NCI-H226 (cell line): ENCODE measurements at places on chromosomes 12 and 14.

GRCh38 chr12:66304296-66304900, 2.1 kb downstream of the HELB start:
- no peak for DNase-seq

DNA sequence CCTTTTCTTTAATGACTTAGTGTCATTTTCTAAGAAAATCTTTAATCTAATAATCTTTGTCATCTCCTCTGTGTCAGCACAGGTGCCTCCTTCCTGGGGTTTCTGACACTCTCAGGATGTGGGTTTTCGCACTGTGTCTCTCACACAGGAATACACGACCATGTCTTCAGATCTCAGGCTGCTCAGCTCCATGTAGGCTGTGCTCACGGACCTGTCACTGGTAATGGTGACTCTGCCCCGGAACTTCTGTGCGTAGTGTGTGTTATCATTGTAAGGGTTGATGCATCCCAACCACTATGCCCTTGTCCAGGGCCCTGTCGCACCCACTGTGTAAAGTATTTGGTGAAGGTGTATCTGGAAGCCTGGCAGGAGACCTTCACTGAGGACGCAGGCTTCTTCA, 647.8 kb downstream of the TMEM121 start:
- DNase-seq: no peak

GRCh38 chr12:66956300-66956699, 277.4 kb upstream of the GRIP1 start:
- DNase-seq: no peak

GRCh38 chr14:104220215-104221070, 82.1 kb downstream of the KIF26A start:
- no peak for DNase-seq

DNA sequence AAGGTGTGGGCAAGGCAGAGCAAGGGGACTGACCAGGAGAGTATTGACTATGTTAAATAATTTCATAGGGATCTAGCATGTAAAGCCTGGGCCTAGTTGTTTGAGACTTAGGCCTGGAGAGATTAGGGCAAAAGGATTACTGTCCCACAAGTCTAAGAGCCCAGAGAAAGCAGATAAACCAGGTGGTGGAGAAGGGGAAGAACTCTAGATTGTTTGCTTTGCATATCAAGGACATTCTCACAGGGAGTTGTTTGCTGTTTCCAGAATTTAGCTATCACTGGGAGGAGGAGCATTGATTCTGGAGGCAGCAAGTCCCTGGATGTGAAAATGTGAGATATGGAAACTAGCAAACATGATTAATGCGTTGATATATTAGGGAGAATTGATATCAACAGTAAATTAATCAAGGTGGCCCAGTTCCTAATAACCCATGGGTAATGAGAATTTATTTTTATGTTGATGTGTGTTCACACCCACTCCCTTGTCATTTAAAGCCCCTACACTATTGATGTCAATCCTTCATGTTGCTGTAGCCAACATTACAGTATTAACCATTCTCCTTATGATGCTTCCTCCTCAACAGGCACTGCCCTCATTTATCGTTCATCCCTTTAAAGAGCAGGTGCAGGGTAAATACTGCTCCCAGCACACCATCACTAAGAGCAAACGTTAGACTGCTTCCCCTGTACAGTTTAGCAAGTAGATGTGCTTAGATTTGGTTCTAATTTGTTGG, 1666.7 kb upstream of the FLRT2 start:
- no peak for DNase-seq

DNA sequence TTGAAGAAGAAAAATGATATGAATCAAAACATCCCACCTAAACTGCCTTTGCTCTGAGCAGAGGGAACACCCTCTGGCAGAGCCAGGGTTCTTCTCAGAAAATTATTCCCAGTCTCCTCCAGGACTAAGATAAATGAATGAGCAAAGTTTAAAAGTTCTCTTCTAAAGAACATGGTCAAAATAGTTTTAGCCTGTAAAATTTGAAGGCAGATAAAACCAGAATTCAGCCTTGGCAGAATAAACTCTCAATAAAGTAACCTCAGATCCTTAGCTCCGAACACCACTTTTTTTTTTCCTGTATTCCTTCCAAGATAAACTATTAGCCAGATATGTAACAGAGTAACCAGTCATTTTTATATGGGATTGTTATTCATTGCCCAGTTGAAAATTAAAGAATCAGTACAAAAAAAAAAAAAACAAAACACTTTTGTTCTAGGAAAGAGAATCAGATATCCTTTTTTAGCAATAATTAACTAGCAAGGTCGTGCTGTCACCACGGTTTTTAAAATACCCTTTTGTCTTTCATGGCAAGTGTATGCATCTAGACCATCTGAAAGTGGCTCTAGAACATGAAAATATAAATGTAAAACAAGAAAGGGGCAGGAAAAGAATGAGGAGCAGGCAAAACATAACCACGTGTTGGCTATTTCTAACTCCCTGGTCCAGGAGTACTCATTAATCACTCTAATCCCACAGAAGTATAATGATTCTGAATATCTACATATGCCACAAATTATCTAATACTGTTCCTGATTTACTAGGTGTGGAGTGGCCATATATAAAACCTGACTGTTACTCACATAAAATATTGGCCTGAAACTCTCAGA, 60.8 kb downstream of the CAPZA3 start:
- no peak for DNase-seq

DNA sequence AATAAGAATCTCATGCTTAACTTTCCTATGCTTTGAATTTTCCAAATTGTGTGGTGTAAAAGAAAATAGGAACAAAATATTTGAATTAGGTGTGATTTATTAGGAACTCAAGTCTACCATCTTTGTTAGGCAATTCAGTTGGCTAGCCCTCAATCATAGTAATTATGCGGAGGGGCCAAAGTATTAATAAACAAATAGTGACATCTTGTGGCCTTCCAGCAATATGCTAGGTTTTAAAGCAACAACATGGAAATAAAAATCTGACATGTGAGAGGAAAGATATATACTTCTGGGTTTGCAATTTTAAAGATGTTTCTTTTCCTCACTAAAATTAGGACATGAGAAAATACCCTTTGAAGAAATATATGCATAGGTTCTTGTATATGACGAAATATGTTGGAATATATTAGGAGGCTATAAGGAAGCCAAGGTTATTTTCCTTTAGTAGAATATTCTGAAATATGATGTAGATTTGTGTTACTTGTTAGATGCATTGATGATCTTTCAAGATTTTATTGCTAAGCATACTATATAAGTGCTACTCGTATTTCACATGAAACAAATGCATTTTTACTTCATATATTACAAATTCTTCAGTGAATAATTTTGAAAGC, 200.4 kb downstream of the PTPRO start:
- DNase-seq: peak; percentile 34

- peak; percentile 41 for DNase-seq
Measured at GRCh38 chr12:62581288-62582064, 114.8 kb downstream of the MON2 start.

DNA sequence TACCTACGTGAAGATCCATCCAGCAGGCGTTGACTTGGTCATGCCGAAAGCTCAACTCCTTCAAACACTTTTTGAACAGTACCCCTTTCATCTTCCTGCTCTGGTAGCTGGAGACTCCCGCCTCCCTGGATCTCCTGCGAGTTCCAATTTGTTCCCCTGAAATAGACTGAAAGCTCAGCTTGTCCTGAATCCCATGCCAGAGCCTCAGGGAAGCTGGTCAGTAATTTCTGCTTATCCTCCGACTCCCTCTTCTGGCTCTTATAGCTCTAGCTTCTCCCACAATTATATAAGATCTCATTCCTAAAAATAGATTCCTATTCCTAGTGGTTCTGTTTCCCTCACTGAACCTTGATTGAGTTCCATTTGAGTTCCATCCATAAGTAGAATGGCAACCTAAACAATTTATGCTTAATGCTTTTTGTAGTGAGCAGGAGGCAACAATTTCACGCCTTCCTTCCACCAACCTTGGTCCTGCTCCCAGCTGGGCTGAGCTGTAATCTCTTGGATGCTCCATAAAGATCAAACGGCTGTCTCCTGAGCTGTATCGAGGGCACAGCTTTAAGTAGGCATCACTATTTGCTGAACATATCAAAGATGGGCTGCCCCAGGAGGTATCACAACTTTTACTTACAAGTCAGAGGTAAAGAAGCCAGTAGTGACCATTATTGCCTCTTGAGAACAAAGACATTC, 8.0 kb upstream of the TMEM132C start:
- DNase-seq: no peak

DNA sequence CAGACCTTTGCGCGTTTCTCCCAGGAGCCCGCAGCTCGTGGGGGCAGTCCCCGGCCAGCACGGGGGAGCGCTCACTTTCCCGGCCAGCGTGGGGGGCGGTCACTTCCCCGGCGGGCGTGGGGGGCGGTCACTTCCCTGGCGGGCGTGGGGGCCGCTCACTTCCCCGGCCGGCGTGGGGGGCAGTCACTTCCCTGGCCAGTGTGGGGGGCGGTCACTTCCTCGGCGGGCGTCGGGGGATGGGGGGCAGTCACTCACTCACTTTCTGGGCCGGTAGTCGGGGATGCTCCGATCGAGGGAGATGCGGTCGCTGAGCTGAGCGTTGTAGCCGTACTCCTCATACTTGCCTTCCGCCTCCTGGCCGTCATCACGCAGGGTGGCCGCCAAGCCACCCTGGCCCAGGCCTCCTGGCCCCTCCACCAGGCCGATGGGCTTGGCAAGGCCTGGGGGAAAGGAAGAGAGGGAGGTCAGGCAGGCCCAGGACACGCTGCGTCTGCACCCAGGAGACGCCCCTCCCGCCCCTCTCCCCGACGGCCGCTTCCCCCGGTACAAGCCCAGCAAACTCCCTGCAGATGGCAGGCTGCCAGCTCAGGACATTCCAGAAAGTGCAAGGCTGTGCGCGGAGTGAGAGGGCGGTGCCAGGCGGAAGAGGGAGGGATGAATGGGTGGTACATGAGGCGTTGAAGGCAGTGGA, 43.3 kb downstream of the GALNT9 start:
- DNase-seq: peak; percentile 96

- no peak for DNase-seq
Measured at GRCh38 chr12:4603421-4603820, 41.4 kb downstream of the DYRK4 start.

DNA sequence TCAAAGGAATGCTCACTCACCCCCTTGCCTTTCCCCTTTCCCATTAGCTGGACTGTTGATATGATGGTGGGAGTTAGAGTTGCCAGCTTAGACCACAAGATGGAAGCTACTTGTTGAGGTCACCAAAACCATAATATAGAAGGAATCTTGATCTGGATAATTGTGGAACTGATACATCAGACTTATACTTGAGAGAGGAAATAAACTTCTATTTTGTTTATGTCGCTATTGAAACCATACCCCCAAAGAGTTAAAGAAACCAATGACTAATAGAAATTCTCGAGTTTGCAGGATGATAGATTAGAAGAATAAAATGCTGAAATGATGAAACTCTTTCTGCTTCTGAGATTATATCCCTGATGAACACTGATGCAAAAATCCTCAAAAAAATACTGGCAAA, 37.9 kb downstream of the TDG start:
- DNase-seq: no peak

DNA sequence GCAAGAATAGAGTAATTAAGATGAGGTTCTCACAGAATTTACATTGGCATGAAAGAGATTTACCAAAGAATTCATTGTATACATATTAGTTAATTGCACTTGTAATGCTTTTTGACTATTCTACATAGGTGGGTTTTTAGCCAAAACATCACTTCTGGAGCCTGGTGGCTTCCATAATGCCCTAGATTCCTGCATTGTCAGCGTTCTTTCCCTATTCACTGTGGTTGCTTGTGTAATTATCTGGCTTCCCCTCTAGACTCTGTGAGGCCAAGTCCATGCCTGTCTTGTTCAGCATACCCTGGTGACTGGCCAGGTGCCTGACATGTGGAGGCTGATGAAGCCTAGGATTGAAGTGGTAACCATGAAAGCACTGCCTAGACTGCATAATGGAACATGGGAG, 41.2 kb downstream of the TDP1 start:
- no peak for DNase-seq

GRCh38 chr14:81465507-81466228, 65.5 kb upstream of the STON2 start:
- DNase-seq: no peak

DNA sequence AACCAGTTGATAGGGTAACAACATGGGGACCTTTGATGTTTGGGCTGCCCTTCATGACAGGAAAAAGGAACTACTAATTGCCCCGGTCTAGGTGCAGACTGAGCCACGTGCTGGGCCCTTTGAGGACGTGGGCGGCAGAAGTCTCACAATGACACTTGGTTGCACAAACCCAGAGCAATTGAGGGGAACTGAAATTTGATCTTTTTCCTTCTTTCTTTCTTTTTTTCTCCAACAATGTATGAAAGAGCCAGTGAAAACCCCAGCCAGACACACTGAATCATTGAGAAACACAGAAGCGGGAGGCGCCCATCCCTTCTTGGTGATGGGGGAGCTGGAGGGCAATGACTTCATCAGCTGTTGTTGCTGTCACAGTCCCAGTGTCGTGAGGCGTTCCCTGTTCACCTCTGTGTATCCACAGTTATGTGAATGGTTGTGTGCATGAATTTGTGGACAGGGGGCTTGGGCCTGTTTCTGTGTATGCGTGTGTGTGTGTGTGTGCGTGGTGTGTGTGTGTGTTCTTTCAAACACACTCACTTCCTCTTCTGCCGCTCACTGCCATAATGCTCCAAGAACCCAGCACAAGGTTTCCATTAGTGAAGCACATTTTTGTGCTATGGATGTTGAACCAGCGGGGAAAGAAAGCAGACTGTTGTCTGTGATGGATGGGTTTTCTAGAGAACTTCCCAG, 137.5 kb upstream of the CCND2 start:
- no peak for DNase-seq

GRCh38 chr14:40525314-40525713, 1081.4 kb upstream of the LRFN5 start:
- DNase-seq: no peak

DNA sequence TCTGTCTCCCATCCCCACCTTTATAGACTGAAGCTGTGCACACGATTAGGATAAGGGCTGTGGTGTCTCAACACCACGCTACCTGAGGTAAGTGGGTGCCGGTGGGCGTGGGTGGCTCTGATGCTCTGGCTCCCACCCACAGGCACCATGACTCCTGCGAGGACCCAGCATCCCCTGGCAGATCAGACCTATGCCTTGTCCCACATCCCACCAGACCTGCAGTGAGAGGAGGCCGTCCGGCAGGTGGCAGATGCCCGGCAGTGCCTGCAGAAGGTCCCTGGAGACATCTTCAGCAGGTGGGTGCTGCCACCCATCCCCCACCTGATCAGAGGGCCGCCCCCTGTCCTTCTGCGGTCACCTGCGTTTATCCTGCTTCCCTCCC, 104.4 kb upstream of the PRB2 start:
- DNase-seq: no peak

DNA sequence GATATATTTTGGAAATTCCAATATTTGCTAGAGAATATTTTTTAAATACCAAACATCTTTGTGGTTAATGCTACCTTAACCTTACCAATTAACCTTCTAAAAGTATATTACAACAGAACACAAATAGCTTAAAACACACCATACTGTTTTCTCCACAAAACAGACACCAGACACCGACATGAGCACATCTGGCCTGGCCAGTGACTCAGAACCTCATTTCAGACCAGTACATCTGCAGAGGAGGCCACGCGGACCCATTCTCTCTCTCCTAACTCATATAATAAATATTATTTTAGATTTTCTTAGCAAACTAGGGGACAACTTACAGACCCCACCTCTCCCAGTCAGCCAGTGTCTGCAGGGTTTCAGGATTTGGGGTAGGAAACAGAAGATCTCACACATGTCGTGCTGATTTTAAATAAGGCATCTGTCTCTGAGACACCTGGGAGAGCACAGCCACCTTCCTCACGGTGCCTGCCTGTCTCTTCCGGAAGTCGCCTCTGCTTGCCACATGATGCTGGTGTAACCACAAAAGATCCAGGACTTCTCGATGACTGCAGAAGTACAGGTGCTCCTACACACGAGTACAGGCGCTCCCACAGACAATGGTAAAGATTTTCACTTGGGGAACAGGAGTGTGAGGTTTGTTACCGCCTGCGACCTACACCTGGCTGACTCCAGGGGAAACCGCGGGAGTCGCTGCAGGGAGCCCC, 9.7 kb upstream of the ANKLE2 start:
- no peak for DNase-seq
